Hippocampal formation (tissue), 2 donors: ENCODE measurements at places on chromosomes 6 and 20.
A peak's percentile ranks its signal among the peaks of the same experiment; 100 is the strongest.

- DNase-seq: peak; percentile 22
These were observed 778 bp downstream of the PSMG4 start for GRCh38 chr6:3259491-3259958.

GRCh38 chr6:52514514-52514913, 62.3 kb downstream of the TRAM2 start:
- no peak for DNase-seq

GRCh38 chr6:108114841-108115597, 40.5 kb upstream of the OSTM1 start:
- no peak for DNase-seq

DNA sequence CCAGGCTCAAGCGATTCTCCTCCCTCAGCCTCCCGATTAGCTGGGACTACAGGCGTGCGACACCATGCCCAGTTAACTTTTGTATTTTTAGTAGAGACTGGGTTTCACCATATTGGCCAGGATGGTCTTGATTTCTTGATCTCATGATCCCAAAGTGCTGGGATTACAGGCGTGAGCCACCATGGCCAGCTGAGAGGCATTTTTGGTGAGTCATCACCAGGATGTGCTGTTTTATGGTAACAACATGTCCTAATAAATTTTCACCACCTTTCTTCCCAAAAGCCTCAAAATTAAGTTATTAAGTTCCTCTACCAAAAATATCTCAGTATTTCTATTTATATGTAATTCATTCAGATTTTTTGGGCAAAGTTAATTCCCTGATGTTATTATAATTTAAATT, 53.5 kb downstream of the COL21A1 start:
- no peak for DNase-seq
